ENCODE measurements at places on chromosomes 11 and 22. TPM values are rescaled to one million over a fixed set of nuclear protein-coding genes. Genes with fewer than 3 reads are reported as not detected.

TMA7B gene
- total RNA-seq = not detected

TMEM191B gene
- total RNA-seq = 1.9 TPM

NAALADL1 gene
- 6.8 TPM for total RNA-seq

DNA sequence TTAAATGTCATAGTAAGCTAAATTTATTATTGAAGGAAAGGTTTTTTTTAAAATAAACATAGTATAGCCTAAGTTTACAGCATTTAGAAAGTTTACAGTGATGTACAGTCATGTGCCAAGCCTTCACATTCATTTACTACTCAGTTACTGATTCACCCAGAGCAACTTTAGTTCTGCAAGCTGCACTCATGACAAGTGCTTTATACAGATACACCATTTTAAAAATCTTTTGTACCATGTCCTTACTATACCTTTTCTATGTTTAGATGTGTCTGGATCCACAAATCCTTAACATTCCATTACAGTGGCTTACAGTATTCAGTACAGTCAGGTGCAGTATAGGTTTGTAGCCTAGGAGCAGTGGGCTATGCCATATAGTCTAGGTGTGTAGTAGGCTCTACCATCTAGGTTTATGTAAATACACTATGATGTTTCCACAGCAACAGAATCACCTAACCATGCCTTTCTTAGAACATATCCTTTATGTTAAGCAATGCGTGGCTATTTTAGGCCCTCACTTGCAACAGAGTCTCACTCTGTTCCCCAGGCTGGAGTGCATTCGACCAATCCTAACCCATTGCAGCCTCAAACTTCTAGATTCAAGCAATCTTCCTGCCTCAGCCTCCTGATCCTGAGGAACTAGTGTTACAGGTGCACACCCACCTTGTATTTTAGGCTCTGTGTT lies 79.5 kb upstream of the SLC25A18 start:
- H3K36me3 ChIP-seq = no peaks in the 10 kb centered on the region
- no peak overlapping the region for H3K4me3 ChIP-seq
- DNase-seq = no peak
- H3K4me1 ChIP-seq = no peaks in the 10 kb centered on the region
- H3K27ac ChIP-seq = no peak overlapping the region
- H3K27me3 ChIP-seq = no peaks in the 10 kb centered on the region

GRCh38 chr11:9385327-9385899 lies 961 bp downstream of the IPO7 start:
- H3K27me3 ChIP-seq = no peaks in the 10 kb centered on the region
- peak overlapping the region; percentile 76 for H3K27ac ChIP-seq
- peaks cover 18% of the 10 kb centered on the region for H3K4me1 ChIP-seq

DNA sequence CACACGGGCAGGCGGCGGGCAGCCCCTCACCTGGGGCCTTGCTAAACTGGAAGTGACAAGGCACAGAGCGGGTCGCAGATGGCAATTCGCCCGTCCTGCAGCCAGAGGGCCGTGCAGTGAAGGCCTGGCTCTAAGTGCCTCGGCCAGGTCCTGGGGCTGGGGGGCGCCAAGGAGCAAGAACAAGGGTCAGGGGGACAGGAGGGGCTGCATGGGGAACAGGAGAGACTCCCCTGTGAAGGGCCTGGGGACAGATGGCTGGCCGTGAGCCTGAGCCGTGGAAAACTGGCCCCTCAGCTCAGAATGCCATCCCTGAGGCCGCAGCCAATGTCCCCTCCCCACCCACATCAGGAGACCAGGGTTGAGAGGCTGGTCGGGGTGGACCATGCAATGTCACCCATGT lies 60.0 kb downstream of the RTL6 start:
- DNase-seq = no peak
- no peaks in the 10 kb centered on the region for H3K4me1 ChIP-seq
- no peak overlapping the region for H3K4me3 ChIP-seq
- no peak overlapping the region for H3K27ac ChIP-seq

DNA sequence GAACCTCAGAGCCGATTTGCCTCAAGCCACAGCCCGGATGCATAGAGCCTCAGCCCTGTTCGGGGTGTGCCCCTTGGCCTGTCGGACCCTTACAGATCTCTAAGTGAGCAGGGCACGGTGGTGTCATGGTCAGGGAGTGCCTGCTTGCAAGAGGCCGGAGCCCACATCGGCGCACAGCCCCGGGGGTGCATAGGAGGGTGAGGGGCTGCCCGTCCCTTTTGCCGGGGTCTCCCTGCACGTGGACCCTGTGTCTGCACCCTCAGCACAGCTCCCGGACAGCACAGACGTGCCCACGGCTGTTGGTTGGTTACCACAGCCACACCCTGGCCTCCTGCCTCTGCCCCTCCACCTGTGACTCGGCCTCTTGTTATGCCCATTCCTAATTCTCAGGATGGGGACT lies 6.5 kb downstream of the RAB36 start:
- no peak for DNase-seq
- H3K4me3 ChIP-seq = no peak overlapping the region

DNA sequence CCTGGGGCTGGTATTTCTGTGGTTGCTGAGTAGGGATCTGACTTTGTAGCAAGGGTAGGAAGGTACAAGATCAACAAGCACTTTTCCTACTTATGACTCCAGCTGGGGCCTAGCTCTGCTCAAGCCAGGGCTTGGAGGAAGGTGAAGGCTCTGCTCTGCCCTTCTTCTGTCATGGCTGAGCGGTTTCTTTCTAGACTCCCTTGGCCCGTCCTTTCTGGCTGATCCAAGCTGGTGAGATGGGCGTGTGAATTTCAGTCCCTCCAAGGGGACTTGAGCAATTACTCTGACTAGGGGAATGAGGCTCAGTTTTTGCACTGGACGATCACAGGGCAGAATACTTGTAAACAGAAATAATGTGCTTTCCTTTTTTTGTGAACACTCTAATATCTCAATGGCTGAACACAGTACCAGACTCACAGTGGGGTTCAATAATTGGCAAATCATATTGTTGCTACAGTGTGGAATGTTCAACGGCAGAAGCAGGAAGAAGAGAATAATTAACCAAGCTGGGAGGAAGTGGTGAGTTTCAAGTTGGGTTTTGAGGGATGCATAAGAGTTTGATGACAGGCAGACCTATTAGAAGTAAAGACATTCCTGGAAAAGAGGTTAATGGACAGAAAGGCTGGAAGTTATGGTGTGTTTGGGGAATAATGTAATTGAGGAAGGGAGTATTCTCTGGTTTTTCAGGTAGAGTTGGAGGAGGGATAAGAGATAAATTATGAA lies 507.6 kb downstream of the MIAT start:
- no peak overlapping the region for H3K27ac ChIP-seq
- H3K27me3 ChIP-seq = peaks cover 2% of the 10 kb centered on the region
- DNase-seq = no peak
- no peaks in the 10 kb centered on the region for H3K36me3 ChIP-seq
- no peak overlapping the region for H3K4me3 ChIP-seq
- no peaks in the 10 kb centered on the region for H3K4me1 ChIP-seq

DNA sequence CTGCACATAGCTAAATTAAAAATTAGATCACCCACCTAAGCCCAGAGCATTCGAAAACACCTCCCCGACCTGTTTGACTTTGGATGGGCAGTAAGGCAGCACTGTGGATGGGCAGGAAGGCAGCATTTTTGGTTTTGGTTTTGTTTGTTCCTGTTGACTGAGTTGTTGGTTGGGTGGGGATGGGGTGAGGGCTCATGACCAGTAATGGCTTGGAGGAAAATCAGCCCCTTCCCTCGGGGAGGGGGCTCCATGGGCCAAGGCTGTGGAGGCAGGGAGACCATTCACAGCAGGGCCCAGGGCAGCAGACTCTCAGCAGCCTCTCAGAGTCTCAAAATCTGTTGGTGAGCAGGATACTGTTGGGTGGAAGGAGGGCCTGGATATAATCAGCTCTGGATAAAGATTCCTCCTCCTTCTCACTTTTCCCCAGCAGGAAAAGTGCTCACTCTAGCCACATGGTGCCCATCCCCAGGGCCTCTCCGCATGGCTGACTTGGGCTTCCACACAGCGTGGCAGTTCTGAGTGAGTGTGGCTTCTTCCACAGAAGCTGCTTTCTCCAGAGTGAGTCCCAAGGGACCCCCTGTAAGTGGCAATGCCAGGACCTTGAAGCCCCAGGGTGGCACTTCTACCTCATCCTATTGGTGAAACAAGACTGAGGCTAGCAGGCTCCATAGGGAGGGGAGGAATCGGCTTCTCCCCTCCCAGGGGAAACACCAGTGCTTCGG lies 1491.2 kb downstream of the BRD1 start:
- no peak overlapping the region for H3K4me3 ChIP-seq
- H3K36me3 ChIP-seq = no peaks in the 10 kb centered on the region
- no peaks in the 10 kb centered on the region for H3K27me3 ChIP-seq
- no peaks in the 10 kb centered on the region for H3K4me1 ChIP-seq
- no peak for DNase-seq

DNA sequence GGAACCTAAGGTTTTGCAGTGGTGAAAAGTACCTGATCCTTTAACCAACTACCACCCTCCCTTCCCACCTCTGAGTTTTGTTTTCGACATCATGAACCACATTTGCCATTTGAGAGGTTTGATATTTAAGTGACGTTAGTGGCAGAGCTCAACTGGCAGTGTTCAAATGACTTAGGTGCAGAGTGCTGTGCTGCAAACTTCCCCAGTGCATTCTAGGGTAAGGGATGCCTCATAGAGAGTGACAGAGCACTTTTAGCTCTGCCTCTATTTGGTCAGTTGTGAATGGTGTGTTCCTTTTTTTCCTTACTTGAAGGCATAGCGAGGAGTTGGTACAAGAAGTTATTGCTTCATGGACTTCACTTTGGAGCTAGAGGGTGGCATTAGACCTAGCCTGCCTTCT lies 9.4 kb downstream of the BMAL1 start:
- no peaks in the 10 kb centered on the region for H3K4me1 ChIP-seq
- no peak overlapping the region for H3K4me3 ChIP-seq
- no peak for DNase-seq
- H3K27ac ChIP-seq = no peak overlapping the region

- peak overlapping the region; percentile 78 for H3K27ac ChIP-seq
- H3K4me1 ChIP-seq = peaks cover 68% of the 10 kb centered on the region
- H3K27me3 ChIP-seq = no peaks in the 10 kb centered on the region
- DNase-seq = no peak
- H3K36me3 ChIP-seq = no peaks in the 10 kb centered on the region
- no peak overlapping the region for H3K4me3 ChIP-seq
Measured at GRCh38 chr22:49934160-49934890, 15.9 kb downstream of the CRELD2 start.

DNA sequence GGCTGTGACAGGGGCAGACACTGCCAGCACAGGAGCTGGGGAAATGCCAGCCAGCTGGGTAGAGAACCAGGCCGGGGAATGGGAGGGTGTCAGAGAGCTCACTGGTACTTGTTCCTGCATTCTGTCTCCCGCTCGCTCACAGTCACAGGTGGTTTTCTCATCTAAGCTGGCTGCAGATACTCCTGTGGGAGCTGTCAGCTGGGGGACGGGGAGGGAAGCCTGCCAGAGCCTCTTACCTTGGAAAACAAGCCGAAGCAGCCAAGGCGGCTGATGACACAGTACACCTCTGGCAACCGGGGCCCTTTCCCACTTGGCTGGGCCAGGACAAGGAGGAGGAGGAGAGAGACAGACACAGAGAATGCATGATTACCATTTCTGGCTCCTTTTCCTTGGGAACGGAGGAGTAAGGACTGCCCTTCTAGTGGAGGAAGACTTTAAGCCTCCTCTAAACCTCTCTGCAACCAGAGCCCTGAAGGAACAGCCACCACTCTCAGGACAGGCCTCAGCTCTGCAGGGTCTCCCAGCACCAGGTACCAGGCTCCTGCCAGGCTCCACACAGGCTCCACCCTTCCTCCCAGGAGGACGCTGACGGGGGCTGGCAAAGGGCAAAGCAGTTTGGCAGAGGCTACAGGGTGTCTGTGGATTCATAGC lies 25.1 kb downstream of the RPL27A start:
- no peaks in the 10 kb centered on the region for H3K27me3 ChIP-seq
- H3K4me3 ChIP-seq = no peak overlapping the region
- H3K4me1 ChIP-seq = no peaks in the 10 kb centered on the region
- H3K36me3 ChIP-seq = no peaks in the 10 kb centered on the region

DNA sequence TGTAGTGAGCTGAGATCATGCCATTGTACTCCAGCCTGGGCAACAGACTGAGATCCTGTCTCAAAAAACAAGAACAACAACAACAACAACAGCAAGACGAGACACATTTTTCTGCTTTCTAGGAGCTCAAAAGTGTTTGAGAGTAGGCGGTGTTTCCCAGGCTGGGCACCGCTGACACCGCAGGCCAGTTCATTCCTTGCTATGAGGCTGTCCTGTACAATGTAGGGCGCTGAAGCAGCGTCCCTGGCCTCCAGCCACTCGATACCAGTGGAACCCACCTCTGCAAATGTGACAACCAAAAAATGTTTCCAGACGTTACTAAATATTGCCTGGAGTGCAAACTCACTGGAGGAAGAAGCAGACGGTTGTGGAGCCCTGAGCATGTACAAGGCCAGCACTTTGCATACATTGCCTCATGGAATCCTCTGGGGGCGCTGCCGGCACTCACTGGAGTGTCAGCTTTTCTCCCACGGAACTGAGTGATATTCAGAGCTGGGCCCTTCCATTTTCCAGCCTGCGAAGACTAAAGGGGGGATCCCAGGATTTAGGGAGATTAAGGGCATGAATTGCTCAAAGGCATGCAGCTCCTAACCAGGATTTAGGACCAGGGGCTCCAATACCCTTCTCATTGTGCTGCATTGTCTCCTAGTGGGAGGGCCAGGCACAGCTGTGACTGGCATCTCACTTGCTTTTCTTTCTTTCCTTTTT lies 5.8 kb upstream of the MIEF1 start:
- H3K36me3 ChIP-seq = no peaks in the 10 kb centered on the region
- no peak overlapping the region for H3K27ac ChIP-seq
- DNase-seq = peak; percentile 60
- H3K4me1 ChIP-seq = no peaks in the 10 kb centered on the region

DNA sequence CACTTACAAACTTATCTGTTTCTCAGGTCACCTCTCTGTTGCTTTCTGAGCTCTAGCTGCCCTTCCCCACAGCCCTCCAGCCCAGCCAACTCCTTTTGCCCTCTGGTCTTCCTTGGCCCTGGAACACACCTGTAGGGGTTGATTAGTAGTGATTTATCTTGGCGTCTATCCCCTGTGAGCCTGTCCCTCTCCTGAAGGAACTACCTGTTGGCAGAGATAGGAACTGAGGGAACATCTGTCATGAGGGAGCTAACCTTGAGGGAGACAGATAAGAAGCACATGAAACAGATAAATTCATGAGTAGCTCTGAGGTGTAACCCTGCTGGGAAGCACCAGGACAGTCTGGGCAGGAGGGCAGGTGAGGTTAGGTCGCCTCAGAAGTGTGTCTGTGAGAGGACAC lies 38.9 kb downstream of the CABIN1 start:
- peaks cover 23% of the 10 kb centered on the region for H3K36me3 ChIP-seq
- no peak overlapping the region for H3K27ac ChIP-seq
- no peaks in the 10 kb centered on the region for H3K27me3 ChIP-seq
- no peak overlapping the region for H3K4me3 ChIP-seq
- H3K4me1 ChIP-seq = no peaks in the 10 kb centered on the region
- DNase-seq = no peak
